ENCODE measurements at places on chromosomes 11 and 22. TPM values are rescaled to one million over a fixed set of nuclear protein-coding genes. Genes with fewer than 3 reads are reported as not detected.

GRCh38 chr11:8291421-8292350 is 28.0 kb upstream of the LMO1 start:
- DNase-seq: no peak

Gene PLEKHB1
- 0.36 TPM for total RNA-seq

DNA sequence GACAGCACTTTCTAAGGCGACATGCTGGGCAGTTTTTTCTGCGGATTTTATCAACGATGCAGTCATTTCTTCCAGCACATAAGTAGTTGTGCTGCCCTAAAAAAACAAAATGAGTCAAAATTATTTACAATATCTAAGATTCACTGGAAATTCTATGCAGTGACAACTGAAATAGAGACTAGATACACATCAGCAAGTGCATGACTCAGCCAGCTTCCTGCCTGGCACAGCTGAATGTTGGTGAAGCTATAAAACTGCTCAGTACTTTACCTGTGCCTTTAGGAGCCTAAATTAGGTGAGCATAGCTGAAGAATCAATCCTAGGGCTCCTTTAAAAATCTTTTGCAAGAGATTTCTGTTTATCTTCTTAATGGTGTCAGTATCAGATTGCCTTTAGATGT is 37.8 kb downstream of the PGR start:
- DNase-seq: no peak

- no peak for DNase-seq
Observed at GRCh38 chr11:20363149-20363499, 390 bp upstream of the HTATIP2 start.

DNA sequence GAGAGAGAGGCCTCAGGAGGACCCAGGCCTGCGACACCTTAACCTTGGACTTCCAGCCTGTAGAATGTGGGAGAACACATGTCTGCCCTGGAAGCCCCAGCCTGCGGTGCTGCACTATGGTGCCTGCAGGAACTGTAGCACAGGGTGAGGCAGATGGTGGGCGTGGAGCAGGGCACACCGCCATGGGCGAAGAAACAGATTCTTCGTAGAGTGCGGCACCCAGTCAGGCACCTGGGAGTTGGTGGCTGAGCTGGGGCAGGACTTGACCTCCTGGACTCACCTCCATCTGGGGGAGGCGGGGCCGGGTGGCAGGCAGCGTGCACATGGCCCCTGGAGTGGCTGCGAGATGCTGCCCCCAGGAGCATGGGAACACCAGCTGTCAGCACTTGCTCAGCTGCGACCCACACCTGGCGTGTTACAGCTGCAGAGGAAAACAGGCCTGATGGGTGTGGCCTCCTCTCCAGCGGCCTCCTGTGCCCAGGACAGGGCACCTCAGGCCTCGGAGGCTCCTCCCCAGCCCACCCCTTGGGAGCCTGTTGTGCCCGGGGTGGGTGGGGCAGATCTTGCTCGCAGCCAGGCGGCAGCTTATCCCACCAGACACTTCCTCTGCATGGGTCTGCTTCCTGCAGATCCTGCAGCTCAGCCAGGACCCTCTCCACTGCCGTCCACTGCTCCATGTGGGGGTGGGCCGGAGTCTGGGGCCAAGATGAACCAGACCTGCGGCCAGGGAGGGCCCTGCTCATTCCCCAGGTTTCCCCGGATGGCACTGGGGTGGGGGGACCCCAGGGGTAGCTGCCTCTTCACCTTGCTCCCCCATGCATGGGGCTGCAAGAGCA is 80.4 kb downstream of the MYEOV start:
- DNase-seq: no peak

- no peak for DNase-seq
Observed at GRCh38 chr22:45972889-45973253, 4.1 kb downstream of the WNT7B start.

Gene PHETA2
- 6.1 TPM for total RNA-seq

- no peak for DNase-seq
Observed at GRCh38 chr11:12995188-12995587, 13.9 kb upstream of the RASSF10 start.

DNA sequence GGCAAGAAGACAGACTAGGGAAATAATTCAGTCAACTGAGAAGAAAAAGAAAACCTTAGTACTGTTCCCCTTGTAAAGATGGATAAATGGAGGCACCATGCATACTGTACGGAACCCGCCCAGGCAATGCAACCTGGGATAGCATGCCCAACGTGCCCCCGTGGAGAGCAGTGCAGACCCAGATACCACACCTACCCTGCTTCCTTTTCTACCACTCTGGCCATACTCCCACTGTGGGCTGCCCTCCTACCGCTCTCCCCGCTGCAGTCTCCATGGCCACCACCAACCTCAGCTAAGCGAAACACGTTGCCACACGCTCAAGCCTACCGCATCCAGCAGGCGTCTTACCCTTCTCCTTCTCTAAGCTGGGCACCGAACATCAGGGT is 117.4 kb upstream of the SERPIND1 start:
- DNase-seq: no peak

GRCh38 chr11:107953446-107953845 is 25.2 kb downstream of the RAB39A start:
- no peak for DNase-seq

- DNase-seq: peak; percentile 66
Observed at GRCh38 chr11:128733440-128734102, 39.7 kb downstream of the FLI1 start.

- DNase-seq: peak; percentile 88
Observed at GRCh38 chr11:210122-210802, 2.8 kb downstream of the RIC8A start.

GRCh38 chr22:45692549-45692948 is 20.9 kb downstream of the ATXN10 start:
- DNase-seq: peak; percentile 50

- peak; percentile 65 for DNase-seq
Observed at GRCh38 chr22:37887584-37888378, 18.3 kb upstream of the MICALL1 start.

DNA sequence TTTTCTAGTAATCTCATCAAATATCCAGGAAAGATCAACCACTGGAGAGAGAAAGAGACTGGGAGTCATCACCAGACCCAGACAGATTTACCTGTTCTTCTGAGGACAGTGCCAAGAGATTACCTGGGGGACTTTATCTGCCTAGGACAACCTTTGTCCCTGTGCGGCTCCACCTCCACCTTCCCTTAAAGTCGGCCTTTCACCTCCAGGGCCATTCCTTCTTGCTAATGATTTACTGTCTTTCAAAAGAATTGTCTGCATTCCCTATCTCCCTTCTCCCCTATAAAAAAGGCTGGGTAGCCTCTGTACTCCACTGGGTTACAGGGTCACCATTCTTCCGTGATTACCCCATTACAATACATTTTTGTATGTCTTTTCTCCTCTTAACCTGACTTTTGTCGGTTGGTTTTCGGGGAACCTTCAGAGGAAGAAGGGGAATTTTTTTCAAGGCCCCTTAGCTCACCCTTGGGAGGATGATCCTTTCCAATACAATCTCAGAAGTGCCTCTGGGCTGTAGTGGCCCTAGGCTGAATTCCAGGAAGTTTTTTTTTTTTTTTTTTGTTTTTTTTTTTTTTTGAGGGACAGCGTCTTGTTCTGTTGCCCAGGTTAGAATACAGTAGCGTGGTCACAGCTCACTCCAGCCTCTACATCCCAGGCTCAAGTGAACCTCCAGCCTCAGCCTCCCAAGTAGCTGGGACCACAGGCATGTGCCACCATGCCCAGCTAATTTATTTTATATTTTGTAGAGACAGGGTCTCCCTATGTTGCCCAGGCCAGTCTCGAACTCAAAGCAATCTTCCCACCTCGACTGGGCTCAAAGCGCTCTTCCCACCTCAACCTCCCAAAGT is 1.5 kb upstream of the HMOX1 start:
- no peak for DNase-seq

DNA sequence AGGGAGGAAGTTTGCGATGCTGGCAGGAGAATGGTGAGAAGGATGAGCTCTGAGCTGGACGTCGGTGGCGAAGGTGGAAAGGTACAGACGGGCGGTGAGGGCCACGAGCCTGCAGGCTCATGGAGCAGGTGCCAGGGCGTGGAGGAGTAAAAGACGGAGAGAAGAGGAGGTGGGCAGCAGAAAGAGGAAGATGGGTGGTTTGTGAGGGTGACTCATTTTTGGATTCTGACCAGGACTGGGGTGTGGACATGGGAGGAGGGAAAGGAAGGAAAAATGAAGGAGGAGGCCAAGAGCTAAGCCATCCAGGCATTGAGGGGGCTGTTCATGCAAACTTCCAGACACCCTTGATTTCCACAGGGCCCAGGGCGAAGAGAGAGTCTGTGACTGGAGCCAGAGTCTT is 3.5 kb downstream of the ZDHHC24 start:
- DNase-seq: peak; percentile 34

Gene NXPE2
- total RNA-seq: not detected
